Mucosa of descending colon (tissue), 3 donors: ENCODE measurements at places on chromosomes 5 and 9. TPM values are rescaled to one million over a fixed set of nuclear protein-coding genes. Genes with fewer than 3 reads are reported as not detected.

GRCh38 chr9:129868872-129869486 lies 33.7 kb downstream of the USP20 start:
- DNase-seq, result peak; percentile 52

MEIKIN gene
- not detected for total RNA-seq

DNA sequence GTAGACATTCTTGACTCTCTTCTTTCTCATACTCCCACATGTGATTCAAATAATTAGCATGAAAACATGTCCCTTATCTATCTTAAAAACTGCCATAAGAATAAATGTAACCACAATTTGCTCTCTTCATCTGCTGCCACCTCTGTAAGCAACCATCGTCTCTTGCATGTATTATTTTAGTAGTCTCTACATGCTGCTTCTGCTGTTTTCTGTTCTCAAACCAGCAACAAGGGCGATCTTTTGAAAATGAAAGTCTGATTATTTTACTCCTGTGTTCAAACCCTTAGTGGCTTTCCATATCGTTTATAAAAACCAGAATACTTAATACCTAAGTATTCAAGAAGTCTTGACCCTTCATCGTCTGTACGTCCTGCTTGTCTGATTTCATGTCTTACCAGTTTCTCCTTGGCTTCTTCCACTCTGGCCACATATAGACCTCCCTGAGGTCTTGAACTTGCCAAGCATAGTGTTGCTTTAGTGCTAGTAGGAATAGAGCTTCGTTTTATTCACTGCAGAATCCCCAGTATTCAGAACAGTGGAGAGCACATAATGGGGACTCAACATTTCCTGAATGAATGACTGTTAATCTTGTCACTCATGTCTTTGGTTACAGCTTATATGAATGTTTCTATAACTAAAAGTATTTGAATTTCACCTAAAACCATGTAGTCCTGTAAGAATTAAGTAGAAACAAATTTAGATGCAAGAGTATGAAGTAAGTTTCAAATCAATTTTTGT lies 10.6 kb downstream of the CDC42SE2 start:
- DNase-seq, result no peak

DNA sequence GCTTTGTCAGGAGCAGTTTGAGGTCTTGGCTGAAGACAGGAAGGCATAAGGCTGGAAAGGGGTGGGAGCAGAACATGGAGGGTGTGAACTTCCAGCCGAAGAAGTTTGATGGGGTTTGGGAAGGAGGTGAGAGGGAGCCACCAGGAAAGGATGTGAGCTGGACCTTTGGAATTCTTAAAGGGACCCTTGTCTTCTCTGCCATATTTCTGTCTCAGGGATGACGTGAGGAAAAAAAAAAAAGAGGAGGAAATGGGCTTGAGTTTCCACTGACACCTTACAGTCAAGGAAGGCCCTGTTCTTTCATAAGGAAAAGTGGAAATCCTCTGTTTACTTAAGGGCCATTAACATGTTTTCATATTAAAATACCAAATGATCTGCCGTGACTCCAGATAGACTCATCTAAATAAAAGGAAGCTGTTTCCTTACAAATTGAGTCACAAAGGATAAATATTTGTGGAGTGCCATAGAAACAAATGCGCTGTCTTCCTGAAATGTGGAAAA lies 132.1 kb downstream of the PALM2AKAP2 start:
- no peak for DNase-seq

- DNase-seq, result no peak
Observed at GRCh38 chr5:173742432-173742816, 126.0 kb upstream of the BOD1 start.

ITK gene
- 5.7 TPM for total RNA-seq

DNA sequence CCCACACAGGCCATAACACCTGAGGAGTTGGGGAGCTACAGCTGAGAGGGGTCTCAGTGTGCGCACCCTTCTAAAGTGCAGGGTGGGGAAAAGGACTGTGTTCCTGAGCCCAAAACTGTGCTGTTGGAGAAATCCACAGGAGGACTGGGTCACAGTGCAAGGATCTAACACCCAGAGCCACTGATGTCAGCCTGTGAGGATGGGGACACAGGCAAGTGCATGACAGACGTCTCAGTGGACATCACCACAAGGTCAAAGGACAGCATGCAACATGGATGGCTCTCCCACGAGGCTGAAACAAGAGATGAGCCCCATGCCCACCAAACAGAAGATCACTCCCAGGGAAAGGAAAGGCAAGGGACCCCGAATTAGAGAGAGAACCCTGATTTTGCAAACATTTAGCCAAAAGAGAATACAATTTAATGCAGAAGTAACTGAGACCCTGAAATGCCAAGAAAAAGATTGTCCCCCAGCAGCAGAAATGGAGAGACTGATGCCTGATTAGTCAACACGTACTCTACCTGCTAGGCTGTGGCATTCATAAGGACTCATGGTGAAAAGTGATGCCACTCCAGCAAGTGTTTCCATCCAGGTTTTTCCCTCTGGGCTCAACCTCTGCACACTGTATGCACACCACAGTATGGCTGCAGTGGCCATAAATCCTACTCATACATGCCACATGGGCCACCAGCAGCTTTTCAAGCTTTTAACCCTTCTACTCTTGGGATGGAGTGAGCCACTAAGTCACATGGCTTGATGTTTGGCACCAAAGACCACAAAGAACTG lies 14.2 kb downstream of the KLF9 start:
- no peak for DNase-seq

- no peak for DNase-seq
Observed at GRCh38 chr9:86563936-86564335, 209.7 kb upstream of the TUT7 start.

DNA sequence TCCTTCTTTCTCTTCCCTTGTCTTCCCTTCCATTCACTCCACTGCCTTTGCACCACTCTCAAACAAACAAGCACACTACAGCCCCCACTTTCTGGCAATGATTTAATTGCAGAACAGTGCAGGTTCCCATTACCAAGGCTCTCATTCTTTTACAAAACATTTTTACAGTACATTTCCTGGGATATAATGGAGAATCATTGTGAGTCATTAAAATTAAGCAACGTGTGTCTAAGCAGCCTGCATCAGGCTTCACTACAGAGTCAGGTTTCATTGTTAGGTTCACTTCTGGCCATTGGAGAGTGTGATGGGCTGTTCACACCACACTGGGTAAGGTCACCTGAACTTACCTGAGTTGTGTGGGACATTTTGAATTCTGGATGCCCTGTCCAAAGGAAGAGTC lies 303.5 kb downstream of the TRIM32 start:
- no peak for DNase-seq

PCDHB15 gene
- total RNA-seq, result 0.69 TPM

BTNL3 gene
- 62.2 TPM for total RNA-seq

GABRP gene
- total RNA-seq, result 2.0 TPM

- no peak for DNase-seq
Observed at GRCh38 chr5:163770625-163771024, 265.2 kb downstream of the MAT2B start.

LCN1 gene
- total RNA-seq, result not detected

GRCh38 chr9:6897898-6898302 lies 140.1 kb downstream of the KDM4C start:
- DNase-seq, result peak; percentile 46

SHROOM1 gene
- total RNA-seq, result 93.5 TPM

GRCh38 chr9:2704504-2704903 lies 12.8 kb upstream of the KCNV2 start:
- no peak for DNase-seq

- DNase-seq, result no peak
Observed at GRCh38 chr9:35395706-35396101, 94.2 kb upstream of the RUSC2 start.

AFAP1L1 gene
- total RNA-seq, result 1.5 TPM

- no peak for DNase-seq
Observed at GRCh38 chr5:179267671-179268083, 77.6 kb downstream of the ADAMTS2 start.

DNA sequence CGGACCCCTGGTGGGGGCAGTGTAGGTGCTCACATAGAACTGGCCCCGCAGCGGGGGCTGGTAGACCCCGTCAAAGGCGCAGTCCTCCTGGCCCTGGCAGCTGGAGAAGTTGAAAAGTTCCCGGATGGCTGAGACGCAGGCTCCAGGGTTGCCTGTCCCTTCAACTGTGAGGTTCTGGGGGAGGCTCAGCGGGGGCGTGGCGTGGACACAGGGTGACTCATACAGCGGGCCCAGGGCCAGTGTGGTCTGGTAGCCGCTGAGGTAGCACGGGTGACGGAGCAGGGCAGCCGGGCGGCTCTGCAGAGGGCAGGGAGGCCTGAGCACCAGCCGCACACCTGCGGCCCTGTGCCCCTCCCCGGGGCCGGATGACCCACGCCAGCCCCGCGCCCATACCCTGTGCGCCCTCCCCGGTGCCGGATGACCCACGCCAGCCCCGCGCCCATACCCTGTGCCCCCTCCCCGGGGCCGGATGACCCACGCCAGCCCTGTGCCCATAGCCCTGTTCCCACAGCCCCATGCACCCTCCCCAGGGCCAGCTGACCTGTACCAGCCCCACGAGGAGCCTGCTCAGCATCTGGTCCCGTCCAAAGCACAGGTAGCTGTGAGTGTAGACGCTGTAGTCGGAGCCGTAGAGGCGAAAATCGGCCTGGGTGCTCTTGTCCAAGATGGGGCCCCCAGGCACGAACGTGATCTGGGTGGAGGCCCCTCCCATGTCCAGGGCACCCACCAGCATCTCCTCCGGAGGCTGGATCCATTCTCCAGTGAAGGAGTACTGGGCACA lies 5.0 kb downstream of the ENTPD8 start:
- DNase-seq, result peak; percentile 88

BHMT2 gene
- total RNA-seq, result 17.7 TPM

IGFBPL1 gene
- total RNA-seq, result 0.38 TPM

ZDHHC11 gene
- 7.0 TPM for total RNA-seq

DNA sequence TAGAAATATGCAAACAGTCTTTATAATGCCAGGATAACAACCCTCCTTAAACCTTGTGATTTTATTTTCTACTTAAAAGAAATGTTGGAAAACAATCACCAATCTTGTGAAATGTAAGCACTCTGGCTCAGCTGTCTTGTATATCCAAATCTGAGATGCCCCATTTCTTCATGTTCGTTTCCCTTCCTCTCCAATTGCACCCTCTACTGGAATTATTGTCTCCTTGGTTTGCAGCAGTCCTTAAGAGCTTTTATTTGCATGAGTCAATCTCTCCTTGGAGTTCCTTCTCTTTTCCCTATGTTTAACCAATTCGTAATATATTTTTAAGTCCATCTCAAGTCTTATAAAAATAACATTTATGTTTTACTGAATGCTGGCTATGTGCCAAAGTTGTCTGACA lies 362.0 kb upstream of the CDH10 start:
- DNase-seq, result no peak

- DNase-seq, result peak; percentile 14
Observed at GRCh38 chr9:113599646-113600022, 136.1 kb downstream of the RGS3 start.

DNA sequence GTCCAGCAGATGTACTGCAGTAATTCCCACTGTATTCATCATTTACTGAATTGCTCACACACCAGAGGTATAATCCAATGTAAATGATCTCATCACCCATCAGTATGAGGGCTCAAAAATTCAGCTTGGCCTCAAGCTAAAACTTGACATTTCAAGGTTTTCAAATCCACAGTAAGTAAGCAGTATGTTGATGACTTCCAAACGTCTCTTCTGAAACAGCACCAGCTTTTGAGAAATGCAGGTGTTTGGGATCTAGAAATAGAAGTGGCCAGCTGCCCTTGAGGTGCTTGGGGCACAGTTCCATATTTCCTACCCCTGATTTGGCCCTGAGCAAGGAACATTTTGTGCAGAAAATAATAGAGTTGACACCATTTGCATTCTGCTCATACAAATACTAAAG lies 388.0 kb upstream of the TUSC1 start:
- DNase-seq, result no peak

GABRA6 gene
- not detected for total RNA-seq

FGF1 gene
- total RNA-seq, result 3.5 TPM

GRCh38 chr9:6215562-6215961 lies at the start of gene IL33:
TSS of gene IL33 (plus strand) at chr9:6215807. CDS start at chr9:6241695, 25,888 bp downstream.
- DNase-seq, result no peak

- no peak for DNase-seq
Observed at GRCh38 chr5:118776755-118777154, 211.6 kb downstream of the DTWD2 start.

DNA sequence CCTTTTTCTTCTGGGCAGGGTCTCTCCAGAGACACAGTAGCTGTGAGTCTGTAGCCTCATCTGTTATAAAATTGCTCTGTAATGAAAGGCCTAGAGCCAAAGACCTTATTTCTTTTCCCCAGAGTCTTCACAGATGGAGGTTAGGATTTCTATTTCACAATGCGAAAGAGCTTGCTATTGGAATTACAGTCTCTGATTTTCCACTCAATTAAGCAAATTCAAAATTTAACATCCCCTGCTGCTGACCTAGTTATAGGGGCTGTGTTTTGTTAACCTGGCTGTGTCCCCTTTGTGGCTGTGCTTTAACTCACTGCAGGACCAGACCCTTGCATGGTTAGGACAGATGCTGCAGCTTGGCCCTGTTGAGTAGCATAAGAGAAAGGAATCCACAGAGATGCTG lies 190.3 kb upstream of the NMUR2 start:
- no peak for DNase-seq

POU5F2 gene
- total RNA-seq, result 1.6 TPM
